ENCODE measurements at places on chromosomes 3 and 15.

GRCh38 chr3:131551761-131552160 lies 49.0 kb upstream of the MRPL3 start:
- DNase-seq: no peak

GRCh38 chr3:141338881-141339280 lies 29.4 kb upstream of the ZBTB38 start:
- DNase-seq: no peak

DNA sequence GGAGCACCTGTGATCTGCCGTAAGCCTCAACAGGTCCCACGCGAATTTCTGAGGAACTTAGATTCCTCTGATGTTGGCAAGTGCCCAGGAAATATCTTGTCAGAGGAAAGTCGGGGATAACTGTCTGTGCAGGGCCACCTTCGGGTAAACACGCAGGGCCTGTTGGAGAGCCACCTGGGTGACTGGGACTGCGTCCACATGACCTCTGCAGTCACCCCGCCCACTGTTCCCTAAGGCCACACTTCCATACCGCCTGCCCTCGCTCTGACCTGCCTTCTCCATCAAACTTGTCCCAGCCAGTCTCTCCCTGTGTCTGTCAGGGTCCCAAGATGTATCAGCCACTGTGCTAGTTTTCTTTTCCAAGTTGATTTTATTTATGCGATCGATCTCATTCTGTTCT lies 28.7 kb downstream of the BFSP2 start:
- no peak for DNase-seq

- no peak for DNase-seq
These were observed 10.0 kb downstream of the ARMC8 start for GRCh38 chr3:138197058-138197457.

GRCh38 chr3:54349691-54350090 lies 227.3 kb downstream of the CACNA2D3 start:
- DNase-seq: no peak

- no peak for DNase-seq
These were observed 350.7 kb upstream of the PROK2 start for GRCh38 chr3:72135636-72136035.

DNA sequence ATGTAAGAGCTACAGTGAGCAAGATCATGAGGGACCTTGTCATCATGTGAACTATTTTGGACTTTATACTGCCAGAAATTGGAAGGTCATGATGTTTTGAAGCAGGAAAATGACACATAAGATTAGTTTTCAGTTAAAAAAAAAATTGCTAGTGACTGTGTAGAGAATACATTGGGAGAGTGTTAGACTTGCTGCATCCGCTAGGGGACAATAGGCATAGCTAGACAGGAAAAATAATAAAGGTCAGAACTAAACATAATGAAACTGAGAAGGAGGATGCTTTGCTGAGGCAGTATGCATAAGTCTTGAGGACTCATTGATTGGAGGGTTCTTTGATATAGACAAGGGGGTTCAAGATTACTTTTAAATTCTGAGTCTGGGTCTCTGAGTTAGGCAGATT lies 275.8 kb upstream of the KCNH8 start:
- no peak for DNase-seq

DNA sequence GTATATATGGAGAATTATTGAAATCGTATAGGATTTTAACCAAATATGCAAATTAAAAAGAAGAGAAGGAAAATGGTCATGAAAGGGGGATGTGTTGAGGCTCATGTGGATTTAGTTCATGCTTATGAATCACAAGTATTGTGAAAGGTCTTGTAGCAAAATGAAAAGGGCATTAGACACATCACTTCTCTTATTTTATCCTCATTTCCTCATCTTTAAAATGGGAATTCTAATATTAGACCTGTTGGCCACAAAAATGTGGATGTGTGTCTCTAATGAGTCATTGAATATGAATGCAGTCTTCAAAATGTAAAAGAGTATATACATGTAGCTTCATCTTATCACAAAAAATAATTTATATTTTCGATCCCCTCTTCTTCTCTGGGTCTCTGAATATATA lies 14.9 kb upstream of the ALCAM start:
- DNase-seq: peak; percentile 71

GRCh38 chr3:176896640-176897039 lies 300.6 kb downstream of the TBL1XR1 start:
- no peak for DNase-seq

DNA sequence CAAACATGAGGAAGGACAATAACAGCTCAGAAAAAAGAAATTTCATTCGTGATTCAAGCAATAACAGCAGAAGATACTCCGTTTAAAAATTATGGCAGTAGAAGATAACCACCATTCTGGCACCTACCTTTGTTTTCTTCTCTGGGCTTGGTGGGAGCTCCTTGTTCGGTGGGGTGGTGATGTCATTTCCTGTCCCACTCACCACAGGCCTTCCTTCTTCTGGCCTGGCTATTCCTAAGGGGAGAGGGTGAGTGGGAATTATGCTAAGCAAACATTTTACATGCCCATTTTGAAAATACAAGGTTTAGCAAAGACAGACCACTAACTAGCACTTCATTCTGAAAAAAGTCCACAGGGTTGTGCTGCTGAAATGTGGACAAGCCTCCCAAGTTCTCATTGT lies 74.4 kb downstream of the DHX30 start:
- no peak for DNase-seq

DNA sequence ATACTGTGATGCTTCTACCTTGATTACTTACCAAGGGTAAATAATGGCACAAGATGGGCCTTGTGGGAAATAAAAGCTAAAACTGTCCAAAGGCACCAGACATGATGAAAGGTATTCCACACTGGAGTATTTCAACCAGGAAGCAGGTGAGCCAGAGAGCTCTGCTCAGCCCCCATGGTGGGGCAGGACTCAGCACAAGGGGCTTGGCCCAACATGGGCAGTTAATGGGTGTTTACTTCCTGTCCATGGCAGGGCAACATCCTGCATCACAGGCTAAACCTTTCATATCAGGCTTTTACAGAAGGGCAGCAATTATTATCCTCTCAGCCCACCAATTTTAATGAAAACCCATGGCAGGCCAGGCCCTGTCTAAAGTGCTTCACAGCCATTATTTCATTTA lies 38.2 kb downstream of the MAGI1 start:
- no peak for DNase-seq
